ENCODE measurements at places on chromosomes 2 and 18.

GRCh38 chr2:10141736-10142639 lies 19.4 kb downstream of the RRM2 start:
- DNase-seq = no peak

DNA sequence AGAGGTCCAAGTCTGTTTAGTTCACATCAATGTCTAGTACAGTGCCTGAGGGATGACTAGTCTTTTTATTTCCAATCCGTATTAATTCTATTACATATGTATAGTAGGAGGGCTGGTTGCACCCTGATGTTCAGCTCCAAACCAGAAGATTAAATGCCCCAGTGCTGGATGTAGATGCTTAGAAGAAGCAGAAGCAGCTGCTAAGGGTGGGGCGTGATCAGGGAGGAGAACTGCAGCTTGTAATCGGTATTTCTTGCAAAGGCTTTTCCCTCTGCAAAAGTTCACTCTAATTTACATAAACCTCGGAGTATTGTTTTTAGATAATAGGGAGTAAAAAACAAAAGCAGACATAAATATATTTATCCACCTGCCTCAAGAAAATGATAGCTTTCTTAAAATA lies 145.3 kb upstream of the ITGA4 start:
- no peak for DNase-seq

GRCh38 chr18:65056575-65056974 lies 694.2 kb upstream of the CDH7 start:
- no peak for DNase-seq

- DNase-seq = no peak
These were observed 14.9 kb downstream of the ELMOD3 start for GRCh38 chr2:85369500-85369899.

GRCh38 chr18:33838054-33838453 lies 260.0 kb downstream of the ASXL3 start:
- no peak for DNase-seq
